ENCODE measurements at places on chromosomes 4 and X.
A peak's percentile ranks its signal among the peaks of the same experiment; 100 is the strongest.

DNA sequence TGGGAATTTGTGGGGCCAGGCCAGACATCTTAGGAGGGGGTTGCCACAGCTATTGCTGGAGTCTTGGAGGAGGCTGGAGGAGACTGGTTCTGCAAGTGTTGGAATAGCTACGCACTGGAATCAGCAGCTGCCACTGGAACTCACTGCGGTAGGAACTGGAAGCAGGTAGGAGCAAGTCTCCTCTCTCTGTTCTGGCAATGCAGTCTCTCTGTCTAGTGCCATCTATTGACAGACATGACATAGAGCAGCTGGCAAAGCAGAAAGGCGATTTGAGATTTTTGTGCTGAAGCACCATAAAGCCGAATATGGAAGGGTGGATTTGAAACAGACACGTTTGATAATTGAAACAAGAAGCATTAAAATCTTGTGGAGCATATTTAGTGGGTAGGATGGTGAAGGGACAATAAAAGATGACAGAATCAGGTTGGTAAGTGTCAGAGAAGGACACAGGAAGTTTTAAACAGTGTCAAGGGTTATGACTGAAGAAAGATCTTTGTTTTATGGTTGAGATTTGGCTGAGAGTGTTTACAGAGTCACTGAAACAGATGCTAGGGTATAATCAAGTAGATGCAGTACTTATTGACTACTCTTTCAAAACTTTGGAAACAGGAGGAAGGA is 23.5 kb upstream of the SYNPO2 start:
- peak; percentile 66 for DNase-seq

- no peak for DNase-seq
Observed at GRCh38 chr4:104649631-104650030, 154.9 kb upstream of the CXXC4 start.

DNA sequence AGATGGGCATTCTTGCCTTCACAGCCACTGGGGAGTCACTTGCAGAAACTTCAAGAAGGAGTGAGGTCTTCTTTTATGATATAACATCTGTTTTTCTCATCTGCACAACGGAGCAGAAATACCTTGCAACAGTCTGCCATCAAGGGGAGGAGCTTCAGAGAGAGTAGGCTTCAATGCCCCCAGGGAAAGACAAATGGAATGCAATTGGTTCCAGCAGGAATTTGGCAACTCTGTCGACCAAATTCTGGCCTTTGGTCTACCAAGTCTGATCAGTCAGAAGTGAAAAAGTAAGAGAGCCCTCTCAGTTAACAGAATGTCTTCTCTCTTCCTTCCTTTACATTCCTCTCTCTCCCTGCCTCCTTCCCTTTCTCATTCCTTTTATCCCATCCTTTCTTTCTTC is 229.3 kb downstream of the IDS start:
- DNase-seq = peak; percentile 43

- peak; percentile 56 for DNase-seq
Observed at GRCh38 chr4:151389311-151389710, 19.7 kb upstream of the FHIP1A start.

GRCh38 chr4:48898733-48899431 is 7.7 kb downstream of the OCIAD2 start:
- DNase-seq = no peak

DNA sequence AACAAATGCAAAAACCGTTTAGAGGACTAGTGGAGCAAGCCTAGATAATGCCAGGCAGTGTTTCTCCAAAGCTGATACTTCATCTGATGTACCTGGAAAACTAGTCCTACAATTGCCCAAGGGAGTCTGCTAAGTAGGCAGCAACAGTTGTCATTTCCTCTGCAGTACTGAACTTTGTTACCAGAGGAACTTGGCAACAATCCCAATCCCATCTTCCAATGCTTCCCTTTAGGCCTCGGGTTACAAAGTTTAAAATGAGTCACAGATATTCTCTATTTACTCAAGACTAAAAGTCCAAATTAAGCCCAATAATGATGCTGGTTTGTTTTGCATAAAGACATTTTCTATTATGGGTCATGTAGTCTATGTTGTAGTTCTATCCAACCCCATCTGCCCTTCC is 120.0 kb upstream of the GLRA2 start:
- peak; percentile 46 for DNase-seq
